Esophagus squamous epithelium (tissue), 5 donors: ENCODE measurements at places on chromosomes 3 and 15. TPM values are rescaled to one million over a fixed set of nuclear protein-coding genes. Genes with fewer than 3 reads are reported as not detected.

The NGLY1 gene
- total RNA-seq = 21.3 TPM

The GCNT3 gene
- 15.1 TPM for total RNA-seq

The CCR1 gene
- 8.6 TPM for total RNA-seq

The CASR gene
- not detected for total RNA-seq

The TADA3 gene
- 38.5 TPM for total RNA-seq

The GCSAM gene
- 3.0 TPM for total RNA-seq

The SPTSSB gene
- total RNA-seq = 4.8 TPM

The FILIP1L gene
- total RNA-seq = 2.9 TPM

The GOLGA6L7 gene
- not detected for total RNA-seq

The MAP2K1 gene
- total RNA-seq = 39.9 TPM

The LOXL1 gene
- total RNA-seq = 6.7 TPM
